T47D (cell line): ENCODE measurements at places on chromosomes 2 and 18.
A peak's percentile ranks its signal among the peaks of the same experiment; 100 is the strongest.

DNA sequence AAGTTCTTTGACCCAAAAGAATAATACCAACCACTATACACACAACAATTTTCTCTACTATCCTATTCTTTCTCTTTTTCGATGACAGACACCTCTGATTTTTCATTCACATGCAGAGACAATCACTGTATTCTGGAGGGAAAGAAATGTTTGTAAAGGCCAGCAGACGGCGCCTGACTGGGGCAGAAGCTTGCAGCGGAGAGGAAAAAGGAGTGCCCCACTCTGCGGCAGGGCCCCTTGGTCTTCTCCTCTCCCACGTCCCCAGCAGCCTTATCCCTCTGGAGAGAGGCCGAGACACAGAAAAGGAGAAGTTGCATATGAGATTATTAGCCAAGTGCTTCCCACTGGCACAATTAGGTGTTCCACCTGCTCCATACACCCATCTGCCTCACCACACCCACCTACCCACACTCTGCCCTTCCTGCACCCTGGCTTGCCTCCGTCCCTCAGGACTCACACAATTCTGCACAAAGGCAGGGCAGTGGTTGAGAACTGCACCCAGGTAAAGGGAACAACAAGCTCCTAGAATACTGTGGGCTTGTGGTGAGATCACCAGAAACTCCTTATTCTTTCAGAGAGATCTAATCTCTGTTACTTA is 687.3 kb downstream of the NRXN1 start:
- DNase-seq: no peak

DNA sequence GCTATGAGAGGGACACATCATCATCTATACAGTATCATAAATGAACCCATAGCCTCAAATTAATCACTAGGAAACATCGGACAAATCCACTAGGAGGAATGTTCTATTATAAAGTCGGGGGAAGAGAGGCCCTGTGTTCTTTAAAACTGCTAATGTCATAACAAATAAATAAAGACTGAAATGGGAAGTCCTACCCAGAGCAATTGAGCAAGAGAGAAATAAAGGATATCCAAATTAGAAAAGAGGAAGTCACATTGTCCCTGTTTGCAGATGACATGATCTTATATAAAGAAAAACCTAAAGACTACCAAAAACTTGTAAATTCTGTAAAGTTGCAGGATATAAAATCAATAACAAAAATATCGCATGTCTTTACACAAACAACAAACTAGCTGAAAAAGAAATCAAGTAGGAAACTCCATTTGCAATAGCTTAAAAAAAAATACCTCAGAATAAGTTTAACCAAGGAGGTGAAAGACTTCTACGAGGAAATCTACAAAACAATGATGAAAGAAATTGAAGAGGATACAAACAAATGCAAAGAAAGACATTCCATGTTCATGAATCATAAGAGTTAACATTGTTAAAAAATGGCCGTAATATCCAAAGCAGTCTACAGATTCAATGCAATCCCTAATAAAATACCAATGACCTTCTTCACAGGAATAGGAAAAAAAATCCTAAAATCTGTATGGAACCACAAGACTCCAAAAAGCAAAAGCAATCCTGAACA is 30.6 kb downstream of the RTN4 start:
- DNase-seq: no peak

DNA sequence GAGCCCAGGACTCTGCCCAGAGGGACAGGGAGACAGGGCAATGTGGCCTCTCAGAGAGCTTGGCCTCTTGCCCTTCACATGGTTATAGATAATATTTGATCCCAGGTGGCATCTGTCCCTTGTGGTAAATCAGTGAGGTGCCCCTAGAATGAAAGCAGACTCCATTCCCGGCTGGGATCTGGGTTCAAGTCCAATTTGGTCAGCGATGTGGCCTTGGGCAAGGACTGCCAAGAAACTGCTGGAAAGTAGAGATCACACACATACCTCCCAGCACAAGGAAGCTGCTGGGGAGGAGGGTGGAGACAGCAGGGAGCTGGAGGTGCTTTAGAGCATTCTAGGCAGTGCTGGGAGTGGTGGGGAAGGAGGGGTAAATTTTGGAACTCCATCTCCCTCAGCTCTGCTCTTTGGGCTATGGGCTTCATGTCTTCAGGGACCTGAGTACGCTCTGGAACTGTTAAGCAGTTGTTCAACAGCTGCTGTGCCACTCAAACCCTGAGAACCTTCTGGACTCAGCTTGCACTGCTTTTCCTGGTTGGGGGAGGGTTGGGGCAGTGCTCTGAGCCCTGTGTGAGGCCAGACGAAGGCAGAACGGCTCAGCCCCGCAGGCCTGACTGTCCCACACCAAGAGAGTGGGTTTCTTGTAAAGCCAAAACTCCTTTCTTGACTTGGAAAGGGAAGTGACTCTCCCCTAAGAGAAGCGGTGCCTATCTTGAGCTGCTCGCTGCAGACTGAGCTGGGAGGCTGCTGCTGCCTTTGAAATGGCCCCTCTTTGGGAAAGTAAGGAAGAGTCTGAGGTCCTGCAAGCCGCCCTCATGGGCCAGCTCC is 23.0 kb downstream of the INPP5D start:
- DNase-seq: no peak

DNA sequence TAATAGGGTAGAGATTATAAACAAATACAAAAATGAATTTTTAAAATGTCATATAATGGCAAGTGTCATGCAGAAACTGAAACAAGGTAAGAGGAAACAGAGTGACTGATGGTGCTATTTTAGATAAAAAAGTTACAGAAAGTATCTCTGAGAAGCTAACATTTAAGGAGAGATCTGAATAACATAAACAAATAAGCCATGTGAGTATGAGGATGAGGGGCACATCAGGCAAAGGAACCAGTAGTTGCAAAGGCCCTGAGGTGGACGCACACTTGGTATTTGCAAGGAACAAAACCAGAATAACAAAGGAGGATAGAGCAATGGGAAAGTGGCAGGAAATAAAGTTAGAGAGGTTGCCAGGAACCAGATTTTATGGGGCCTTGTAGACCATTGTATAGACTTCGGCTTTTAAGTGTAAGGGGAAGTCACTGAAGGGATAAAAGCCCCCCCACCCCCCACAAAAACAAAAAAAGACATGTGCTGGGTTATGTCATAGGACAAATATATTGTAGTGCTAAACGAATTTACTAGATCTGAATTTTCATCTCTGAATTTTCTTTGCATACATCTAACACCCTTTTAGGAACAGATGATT is 159.2 kb downstream of the DTNB start:
- DNase-seq: no peak

DNA sequence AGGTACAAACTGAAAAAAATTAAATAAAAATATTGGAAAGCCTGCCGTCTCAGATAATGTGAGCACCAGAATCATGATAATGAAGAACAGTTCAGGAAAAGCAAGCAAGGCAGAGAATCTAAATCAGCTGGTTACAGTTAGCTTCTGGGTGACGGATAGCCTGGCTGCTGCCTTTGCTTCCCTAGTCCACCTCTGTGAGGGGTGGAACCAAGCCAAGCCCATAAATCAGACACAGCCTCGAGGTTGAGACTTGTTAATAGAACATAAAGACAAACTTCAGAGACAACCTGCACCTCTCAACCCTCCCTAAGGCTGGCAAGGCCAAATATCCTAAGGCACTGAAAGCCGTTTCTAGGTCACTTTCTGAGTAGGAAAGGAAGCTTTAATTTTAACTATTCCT is 334.7 kb upstream of the SLC39A10 start:
- DNase-seq: peak; percentile 37
